ENCODE measurements at places on chromosomes 6 and 20.

DNA sequence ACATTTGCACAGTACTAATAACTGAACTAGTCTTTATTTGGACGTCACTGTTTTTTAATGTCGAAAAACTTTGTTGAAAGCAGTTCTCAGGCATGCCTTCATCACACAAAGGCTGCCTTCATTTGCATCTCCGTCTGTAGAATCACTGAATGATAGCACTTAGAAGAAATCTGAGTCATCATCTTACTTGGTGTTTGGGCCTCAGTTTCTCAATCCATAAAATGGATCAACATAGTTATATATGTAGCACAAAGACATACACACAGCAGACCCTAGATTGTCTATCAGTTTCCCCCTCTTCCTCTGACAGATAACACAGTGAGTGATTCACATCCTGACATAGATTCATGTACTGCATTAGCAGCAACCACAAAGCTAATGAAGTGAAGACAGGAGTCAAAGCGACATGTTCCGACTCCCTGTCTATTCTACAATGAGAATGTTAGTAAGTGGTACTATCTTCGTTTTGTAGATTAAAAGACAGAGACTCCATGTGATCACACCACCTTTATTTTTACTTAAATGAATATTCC, 80.4 kb upstream of the PDE10A start:
- no peak for DNase-seq

GRCh38 chr6:127484212-127484863, 25.1 kb upstream of the KIAA0408 start:
- DNase-seq: peak; percentile 62

GRCh38 chr6:31272836-31273626, 1.1 kb upstream of the HLA-C start:
- DNase-seq: no peak

- peak; percentile 39 for DNase-seq
Observed at GRCh38 chr6:87277123-87277522, 45.3 kb upstream of the SMIM8 start.

DNA sequence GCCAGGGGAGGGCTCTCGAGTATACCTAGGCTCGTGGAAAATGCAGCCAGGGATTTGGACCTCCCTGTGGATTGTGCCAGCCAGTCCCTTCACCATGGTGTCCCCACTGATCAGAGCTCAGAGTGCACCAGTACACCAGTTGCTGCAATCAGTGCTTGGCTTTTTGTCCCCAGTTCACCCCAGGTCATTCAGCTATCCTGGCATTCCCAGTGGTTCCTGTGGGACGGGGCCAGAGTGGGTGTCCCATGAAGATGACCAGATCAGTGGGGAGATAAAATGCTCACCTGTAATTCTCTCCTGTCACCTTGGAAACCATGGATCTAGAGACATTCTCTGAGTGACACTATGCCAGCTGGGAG, 23.8 kb downstream of the MAS1 start:
- no peak for DNase-seq

- DNase-seq: no peak
Observed at GRCh38 chr6:135030056-135030473, 24.6 kb downstream of the HBS1L start.

- peak; percentile 76 for DNase-seq
Observed at GRCh38 chr6:147201885-147202515, 2.2 kb upstream of the STXBP5 start.

GRCh38 chr20:51695574-51696303, 72.5 kb downstream of the ATP9A start:
- peak; percentile 82 for DNase-seq

GRCh38 chr6:43714311-43715055, 26.9 kb upstream of the MRPS18A start:
- peak; percentile 78 for DNase-seq

DNA sequence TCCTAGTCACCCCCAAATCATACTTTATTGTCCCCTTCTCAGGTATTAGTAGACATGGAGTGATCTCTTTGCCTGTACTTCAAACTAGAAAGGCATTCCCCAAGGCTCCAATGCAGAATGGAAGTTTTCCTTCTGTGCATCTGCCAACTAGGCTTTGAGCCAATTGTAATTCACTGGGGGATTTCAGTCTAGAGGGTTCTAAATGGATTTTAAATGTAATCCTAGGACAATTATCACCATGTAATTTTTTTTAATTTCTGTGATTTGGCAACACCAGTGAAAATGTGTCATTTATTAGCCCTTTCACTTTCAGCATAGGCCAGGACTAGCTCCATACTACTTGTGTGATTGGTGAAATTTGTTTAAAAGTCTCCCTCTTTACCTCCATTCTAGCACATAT, 557.6 kb upstream of the MARCKS start:
- DNase-seq: peak; percentile 27

GRCh38 chr20:10511509-10512251, 76.6 kb downstream of the SLX4IP start:
- peak; percentile 100 for DNase-seq

DNA sequence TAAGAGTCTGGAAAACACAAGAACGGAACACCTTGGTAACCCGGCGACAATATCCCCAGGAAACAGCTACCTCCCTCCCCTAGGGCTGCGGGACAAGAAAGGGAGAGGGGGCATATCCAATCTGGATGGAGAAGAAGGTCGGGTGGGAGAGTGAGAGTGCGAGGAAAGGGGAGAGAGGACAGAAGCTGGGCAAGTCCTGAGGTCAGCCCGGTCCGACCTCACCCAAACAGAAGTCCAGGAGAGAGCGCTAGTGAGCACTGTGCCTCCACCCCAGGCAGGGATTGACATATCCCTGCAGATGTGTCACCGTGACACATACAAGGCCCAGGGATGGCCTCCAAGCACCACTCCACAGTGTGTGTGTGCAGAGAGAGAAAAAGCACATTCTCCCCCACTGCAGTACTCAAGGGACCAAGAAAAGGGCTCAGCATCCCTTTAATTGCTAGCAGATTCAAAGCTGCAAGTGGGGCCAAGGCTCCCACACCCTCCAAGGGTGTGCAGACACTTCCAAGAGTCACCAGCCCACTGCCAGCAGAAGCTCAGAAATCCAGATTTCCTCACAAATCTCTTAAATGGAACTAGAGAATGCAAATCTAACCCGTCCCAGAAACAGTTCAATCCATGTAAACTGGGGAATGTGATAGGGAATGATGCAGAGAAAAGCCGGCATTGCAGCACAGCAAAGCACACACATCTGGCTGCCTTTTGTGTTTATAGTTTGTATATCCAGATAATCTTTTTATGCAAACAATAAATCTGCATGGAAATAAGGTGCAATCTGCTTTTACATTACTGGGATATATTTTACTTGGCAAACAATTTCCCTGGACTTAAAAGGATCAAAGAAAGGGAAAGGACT, 3.1 kb downstream of the PXDC1 start:
- DNase-seq: peak; percentile 93

GRCh38 chr6:135909737-135910387, 58.4 kb downstream of the PDE7B start:
- DNase-seq: peak; percentile 71

- no peak for DNase-seq
Observed at GRCh38 chr6:16375843-16376242, 137.5 kb downstream of the GMPR start.

DNA sequence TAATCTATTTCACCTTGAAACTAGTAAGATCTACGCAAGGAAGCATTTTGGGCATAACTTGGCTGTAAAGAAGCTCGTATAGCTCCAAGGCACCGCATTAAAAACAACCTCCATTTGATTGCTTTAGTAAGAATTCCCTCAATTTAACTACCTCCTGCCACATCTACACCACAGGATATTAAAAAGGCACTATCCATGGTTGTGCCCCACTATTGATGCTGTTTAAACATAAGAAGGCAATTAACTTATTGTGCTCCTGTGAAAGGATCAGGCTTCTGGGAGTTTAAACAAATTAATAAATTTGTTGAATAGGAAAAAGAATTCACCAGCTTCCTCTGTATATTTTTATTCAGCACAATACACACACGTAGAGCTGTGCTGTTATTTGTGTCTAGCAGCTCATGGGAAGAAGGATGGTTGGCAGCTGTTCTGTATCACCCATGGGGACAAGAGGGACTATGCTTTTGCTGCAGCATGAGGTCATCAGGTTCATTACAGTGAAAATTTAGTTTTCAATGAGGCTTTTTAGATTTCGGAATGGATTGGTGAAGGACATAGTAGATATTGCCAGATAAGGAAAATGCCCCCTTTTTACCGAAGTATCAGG, 513.3 kb downstream of the HAO1 start:
- no peak for DNase-seq

DNA sequence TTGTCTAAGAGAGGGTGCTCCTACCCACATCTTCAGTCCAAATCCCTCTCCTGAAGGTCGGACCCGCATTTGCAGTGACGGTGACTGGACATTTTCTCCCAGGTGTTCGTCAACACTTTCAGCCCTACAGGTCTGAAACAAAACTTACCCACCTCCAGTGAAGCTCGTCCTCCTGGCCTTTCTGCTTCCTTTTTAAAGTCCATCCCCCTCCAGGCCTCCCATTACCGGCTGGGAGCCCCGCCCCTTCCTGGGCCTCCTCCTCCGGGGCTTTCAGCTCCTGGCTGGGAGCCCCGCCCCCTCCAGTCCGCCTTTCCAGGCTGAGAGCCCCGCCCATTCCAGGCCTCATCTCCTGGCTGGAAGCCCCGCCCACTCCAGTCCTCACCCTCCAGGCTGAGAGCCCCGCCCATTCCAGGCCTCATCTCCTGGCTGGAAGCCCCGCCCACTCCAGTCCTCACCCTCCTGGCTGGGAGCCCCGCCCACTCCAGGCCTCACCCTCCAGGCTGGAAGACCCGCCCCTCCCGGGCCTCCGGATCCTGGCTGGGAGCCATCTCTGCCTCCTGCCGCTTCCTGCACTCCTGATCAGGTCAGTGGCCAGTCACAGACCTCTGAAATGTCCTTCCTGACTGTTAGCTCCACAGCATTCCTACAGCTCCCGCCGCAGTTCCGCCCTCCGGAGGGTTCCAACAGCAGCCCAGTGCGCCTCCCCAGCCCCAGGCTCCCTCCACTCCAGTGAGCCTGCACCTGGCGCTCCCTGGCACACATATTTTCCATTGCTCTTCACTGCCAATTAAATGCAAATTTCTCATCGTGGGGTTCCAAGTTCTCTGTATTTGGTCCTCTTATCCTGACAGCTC, 98.5 kb downstream of the LY86 start:
- DNase-seq: peak; percentile 40

GRCh38 chr6:143596866-143597265, 80.9 kb upstream of the PHACTR2 start:
- peak; percentile 75 for DNase-seq

DNA sequence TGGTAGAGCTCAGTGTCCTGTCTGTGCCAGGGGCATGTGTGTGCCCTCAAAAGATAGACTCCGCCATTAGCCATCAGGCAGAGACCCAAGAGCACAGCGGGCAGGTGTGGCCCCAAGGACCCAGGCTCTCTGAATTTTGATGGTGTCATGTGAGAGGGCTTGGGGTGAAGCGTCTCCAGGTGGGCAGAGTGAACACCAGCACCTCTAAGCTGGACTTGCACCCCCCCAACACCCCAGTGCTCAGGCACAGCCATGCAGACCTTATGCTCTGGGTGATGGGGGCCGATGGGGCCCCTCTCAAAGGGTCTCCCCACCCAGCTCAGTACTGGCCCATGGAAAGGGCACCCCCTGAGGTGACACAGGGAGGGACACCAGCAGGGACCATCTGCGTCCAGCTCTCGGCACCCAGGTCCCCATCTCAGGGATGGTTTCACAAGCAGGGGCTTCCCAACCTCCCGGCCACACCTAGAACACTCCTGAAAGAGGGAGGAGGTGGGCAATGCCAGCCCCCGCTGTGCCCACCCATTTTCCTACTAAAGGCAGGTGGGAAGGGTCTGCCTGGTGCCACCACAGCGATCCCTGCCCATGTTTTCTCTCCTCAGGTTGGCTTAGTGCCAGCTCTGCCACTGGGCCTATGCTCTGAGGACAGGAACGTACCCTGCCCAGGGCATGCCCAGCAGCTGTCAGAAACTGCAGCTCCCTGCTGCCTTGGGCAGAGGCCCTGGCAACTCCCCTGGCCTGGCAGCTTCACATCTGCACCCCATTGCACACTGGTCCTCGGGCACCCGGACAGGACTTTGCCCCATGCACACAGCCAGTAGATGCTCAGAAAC, 3.5 kb downstream of the CST7 start:
- no peak for DNase-seq

- no peak for DNase-seq
Observed at GRCh38 chr6:46502486-46503119, 11.4 kb upstream of the RCAN2 start.

GRCh38 chr6:101266063-101266462, 127.4 kb upstream of the GRIK2 start:
- no peak for DNase-seq

DNA sequence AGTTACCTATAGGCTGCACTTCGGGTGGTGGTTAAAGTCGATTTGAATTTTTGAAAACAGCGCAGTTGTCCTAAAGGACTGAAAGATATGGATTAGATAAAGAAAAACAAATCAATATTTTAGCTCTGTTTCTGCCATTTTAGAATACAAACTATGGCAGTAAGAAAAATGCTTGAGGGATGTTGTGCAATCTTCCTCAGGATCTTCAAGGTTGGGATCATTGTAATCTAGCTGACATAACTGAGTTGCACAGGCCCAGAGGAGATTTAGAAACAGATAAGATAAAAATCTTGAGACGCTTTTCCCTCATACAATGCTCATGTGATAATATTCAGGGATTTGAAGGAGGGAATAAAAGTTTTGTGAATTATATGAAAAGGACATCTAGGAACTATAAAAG, 926 bp downstream of the PEX3 start:
- DNase-seq: peak; percentile 30

GRCh38 chr6:132286298-132287019, 114.8 kb downstream of the MOXD1 start:
- DNase-seq: no peak

- DNase-seq: no peak
Observed at GRCh38 chr6:56655249-56655648, 12.6 kb upstream of the DST start.

DNA sequence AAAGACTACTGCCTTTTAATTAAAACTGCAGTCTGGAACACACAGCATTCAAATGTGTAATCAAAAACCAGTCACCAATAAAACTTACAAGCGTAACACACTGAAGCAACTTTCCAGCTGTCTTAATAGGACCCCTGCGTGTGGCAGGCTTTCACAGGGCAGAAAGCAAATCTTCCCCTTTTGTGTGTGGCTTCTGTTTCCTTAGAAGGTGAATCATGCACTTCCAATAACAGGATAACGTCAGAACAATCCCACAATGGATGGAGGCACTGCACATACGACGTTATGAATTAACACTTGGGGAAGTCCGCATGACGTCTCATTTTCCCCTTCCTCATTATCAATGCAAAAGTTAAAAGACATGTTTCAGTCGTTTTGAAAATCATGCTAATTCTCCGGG, 44.8 kb downstream of the INSM1 start:
- no peak for DNase-seq

DNA sequence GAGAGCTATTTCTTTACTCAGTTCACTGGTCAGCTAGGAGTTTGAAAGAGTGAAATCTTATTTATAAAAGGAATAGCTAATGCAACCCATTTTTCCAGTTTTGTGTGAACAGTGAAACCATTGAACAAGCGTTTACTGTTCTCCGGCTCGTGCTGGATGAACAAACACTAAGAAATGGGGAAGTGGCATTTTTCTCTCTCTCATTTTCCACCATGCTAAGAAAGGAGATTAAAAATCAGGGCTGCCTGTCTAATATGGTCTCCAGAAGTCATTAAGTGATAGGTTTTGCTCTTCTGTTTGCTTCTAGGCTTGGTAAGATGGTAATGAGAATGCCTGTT, 774 bp upstream of the SFT2D1 start:
- DNase-seq: no peak
